ENCODE measurements at places on chromosomes 4 and X.

DNA sequence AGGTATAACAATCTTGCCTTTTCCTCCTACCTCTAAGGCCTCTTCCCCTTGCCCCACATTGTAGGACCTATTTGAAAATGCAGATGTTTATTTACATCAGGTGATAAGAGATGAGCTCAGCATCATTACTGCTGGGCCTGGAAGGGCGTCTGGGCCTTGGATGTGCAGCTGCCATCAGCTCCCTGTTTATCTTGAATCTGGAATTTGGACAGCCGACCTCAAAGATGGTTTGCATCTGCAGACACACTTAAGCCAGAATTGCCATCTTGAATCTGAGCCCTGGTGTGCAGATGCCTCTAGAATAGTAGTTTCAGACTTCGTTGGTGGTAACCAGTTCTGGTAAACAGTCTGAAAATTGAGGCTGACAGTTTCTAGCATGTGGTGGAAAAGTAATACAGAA is 59.0 kb downstream of the FAM193A start:
- no peak for DNase-seq

DNA sequence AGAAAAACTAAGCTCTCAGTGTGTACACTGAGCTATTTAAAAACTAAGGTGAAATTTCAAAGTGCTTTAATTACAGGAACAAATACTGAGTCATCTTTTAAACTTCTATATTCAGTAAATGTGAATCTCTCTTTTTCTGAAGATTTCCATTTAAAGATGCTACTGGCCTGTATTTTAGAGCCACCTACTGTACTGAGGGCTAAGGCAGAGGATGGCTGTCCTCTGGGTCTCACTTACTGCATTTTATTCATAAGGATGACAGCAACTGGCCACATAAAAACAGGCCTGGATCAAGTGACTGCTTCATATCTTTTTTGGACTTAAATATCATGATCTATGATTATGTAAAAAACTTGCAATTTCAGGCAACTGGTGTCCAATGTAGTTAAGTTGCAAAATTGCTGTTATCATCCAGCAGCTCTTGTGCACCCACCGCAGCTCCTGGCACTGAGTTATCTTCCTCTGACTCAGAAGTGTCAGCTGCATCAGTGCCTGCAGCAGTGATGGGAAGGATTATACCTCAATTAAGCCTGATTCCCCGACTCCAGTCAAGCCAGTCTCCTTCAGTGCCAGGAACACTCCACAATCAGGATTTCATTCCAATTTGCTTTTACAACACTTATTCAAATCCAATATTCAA is 1073.7 kb downstream of the PDHA2 start:
- no peak for DNase-seq

DNA sequence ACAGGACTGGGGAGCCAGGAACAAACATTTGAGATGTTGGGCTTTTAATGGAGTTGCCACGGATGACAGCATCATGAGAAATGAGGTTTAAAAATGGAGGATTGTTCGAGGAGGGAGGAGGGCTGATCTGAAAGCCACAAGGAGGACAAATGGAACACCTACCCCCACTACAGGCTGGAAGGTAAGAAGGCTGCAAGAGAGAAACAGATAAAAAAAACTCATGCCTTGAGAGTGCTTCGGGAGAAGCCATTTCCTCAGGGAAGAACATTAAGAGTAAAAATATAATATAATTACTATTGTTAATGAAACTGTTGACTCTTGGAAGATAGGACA is 119.5 kb upstream of the MAP9 start:
- DNase-seq: no peak

DNA sequence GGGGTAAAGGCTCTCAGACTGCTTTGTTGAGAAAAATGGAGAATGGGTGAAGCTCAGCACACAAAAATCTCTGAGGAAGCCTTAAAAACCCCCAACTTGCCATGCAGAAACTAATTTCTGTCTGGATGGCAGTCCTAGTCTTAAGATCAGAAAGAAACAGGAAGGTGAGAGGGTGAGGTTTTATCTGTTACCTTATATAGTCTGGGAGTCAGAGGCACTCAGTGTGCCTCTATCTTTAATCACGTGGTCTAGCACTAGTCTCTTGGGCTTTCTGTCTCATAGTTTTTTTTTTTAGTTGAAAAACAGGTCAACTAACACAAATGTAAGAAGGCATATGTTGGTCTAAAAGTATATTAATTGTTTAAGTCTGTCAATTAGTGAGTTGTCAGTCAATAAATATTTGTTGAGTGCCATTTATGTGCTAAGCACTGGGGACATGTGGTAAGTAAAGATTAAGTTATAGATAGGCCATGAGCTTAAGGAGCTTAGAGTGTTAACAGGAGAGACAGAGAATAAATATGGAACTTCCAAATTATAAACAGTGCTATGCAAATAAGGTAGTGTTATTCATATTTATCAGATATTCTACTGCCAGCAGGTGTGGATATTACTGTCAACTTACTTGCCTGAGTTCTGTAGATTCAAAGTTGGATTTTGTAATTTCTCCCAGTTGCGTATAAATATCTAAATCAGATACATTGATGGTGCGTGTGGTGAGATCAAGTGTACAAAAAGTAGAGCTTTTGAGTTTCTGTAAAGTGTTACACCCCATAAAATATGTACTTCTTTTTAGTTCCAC is 7.0 kb downstream of the CYBB start:
- DNase-seq: no peak

- no peak for DNase-seq
Measured at GRCh38 chrX:103157496-103158316, 57.2 kb upstream of the BEX4 start.

DNA sequence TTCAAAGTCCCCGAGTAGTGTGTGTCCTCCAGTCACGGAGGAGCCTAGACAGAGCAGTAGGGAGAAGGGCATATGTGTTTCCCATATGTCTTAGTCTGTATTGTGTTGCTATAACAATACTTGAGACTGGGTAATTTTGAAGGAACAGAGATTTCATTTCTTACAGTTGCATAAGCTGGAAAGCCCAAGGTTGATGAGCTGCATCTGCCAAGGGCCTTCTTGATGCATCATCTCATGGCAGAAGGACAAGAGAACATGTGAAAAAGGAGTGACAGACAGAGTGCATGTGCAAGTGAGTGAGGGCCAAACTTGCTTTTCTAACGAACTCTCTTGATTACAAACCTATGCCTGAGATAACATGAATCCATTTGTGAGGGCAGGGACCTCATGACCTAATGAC is 243.4 kb downstream of the ARHGAP10 start:
- DNase-seq: no peak

DNA sequence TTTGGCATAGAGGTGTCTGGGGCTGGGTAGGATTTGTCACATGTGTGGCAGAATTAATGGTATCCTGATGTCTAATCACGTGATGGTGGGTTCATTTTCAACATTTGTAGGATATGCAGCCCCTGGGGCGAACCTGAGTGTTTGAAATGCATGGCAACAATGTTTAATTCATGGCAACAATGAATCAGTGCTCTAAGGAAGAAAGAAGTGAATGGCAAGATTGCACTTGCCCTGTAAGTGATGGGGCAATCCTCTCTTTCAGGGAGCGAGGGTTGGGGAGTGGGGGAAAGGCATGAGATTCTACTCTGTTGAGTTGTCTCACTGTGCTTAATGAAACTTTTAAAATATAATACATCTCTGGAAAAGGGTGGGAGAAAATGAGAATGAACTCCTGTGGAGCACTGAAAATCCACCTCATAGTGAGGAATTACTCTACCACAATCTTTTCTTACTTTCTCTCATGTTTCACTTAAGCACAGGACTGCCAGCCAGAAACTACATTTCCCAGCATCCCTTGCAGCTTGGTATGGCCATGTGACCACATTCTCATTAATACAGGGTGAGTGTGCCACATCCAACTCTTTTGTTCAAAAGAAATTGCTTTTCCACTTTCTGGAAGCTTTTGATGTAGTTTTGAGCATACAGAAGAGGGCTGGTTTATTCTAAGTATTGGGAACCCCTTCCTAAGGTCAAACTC is 64.0 kb upstream of the PGM2 start:
- no peak for DNase-seq

GRCh38 chr4:13906727-13907126 is 279.2 kb upstream of the BOD1L1 start:
- no peak for DNase-seq

DNA sequence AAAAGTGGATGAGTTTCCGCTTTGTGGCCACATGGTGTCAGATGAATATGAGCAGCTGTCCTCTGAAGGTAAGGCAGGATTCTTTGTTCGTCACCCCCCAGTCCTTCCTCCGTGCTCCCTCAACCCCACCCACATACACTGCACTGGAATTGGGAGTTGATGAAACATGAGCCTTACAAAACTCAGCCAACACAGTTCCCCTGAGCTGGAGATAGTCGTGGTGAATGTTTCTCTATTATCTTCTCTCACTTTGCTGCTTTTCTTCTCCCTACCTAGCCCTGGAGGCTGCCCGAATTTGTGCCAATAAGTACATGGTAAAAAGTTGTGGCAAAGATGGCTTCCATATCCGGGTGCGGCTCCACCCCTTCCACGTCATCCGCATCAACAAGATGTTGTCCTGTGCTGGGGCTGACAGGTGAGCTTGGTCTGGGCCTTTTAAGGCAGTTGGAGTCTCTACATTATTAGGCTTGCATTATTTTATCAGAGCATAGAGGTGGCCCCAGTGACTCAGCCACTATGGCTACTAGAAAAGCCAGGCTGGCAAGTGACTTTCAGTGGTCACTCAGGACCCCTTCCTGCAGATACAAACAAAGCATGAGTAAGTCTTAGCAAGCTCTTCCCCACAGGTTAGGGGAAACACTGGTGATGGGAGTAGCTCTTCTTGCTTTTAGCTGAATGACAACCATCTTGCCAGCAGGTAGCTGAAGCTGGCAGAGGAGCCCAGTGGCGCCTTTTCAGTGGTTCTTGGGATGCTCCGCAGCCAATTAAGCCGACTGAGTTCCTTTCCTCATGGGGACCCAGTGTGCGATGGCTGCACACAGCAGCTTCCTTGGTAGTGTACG is 1.6 kb downstream of the RPL10 start:
- no peak for DNase-seq

DNA sequence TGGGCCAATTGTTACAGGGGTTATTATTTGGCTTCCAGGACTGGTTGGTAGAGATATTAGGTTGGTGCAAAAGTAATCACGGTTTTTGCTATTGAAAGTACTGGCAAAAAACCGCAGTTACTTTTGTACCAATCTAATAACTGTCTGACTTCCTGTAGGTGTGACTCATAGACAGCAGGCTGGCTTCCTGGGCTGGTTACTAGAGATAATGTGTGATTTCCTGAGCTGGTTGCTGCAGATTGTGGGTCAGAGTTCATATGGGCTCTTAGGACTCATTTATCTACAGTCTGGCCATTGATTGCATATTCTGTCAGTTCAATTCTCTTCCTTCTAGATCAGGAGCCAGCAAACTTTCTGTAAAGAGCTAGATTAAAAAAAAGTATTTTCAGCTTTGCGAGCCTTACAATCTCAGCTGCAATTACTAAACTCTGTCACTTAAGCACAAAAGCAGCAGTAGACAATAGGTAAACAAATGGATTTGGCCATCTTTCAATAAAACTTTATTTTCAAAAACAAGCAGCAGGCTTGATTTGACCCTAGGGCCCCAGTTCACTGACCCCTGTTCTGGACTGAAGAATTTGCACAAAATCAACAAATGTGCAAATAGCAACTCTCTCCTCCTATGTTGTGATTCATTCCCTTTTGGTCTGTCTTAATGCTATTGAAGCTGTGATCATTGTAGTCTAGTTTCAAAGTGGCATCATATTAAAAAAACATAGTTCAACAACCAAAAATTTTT is 50.8 kb upstream of the BOD1L1 start:
- no peak for DNase-seq

GRCh38 chr4:62622089-62622488 is 1422.0 kb downstream of the ADGRL3 start:
- no peak for DNase-seq

DNA sequence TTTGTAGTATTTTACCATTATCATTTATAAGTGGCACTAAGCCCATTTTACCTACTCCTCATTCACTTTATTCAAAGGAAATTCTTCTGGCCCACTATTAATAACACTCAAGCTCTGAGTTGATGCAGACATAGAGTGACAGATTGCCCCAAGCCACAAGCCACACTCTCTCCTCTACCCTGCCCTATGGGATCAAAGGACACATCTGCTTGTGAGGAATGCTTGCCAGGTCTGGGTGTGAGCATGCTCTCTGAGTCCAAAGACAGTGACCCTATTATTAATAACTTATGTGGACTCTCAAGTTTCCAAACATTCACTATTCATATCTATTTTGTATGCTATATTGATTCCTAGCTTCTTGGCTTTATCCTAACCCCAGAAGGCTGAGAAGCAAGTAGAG is 18.5 kb downstream of the ETNPPL start:
- no peak for DNase-seq

DNA sequence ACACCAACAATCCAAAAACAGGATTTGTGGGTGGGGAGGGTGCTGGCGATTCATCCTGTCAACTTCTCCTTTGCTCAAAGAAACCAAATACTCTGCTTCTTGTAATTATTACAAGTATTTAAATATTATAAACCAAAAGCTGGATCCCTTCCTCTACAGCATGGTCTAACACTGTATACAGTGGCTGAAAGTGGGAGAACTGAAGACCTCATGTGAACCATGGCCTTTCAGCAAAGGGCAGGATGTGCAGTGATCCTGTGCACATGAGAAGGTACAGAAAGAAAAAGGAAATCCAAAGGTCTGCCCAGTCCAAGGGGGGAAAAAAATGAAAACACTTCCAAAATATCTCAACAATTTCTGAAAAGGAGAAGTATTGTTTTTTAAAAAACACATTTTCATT is 5.3 kb upstream of the CXorf38 start:
- no peak for DNase-seq

- no peak for DNase-seq
Measured at GRCh38 chrX:126655061-126655460, 102.4 kb upstream of the DCAF12L1 start.

DNA sequence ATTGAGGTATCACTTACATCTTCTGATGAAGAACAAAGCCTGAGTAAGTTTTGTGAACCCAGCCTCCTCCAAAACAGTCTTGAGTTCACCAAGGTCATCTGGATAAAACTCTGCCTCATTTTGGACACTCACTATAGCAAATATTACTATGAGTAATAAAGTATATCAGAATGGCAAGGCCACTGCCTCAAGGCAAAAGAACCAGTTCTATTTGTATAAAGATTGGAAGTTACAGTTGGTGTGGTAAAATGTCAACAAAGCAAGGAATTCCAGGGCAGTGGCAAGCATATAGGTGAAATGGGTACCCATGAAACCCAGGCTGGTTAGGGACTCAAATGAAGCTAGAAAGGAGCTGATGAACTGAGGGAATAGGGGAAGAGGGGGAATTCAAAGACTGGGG is 2.4 kb upstream of the ARHGEF6 start:
- DNase-seq: no peak

DNA sequence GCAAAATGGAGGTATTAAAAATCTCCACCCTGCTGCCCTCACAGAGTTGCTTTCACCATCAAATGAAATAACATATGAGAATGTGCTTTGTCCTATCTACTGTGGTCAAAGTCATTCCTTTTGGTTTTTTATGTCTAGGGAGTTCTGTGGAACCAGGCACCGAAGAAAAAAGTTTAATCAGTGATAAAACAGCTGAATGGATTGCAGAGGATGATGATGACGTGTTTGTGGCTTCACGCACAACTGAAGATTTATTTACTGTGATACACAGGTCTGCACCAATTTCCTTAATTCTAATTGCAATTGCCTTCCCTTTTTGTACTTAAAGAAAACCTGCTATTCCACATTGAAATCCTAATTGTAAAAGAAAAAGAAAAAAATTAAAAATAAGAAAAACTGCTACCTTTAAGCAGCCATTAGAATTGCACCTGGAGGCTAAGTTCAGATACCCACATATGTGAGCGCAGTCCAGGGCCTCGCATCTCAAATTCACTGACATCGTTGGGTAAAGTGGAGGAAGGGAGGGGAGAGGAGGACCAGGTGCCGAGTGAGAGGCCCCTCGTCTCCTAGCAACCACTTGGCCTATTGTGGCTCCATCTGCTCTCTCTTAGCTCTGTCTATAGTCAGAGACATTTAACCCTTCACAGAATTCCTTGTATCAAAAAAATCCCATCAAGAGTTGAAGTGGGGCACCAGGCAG is 10.5 kb upstream of the RTL5 start:
- no peak for DNase-seq

Measured in stimulated activated CD8-positive, alpha-beta memory T cell treated with anti-CD3 and anti-CD28 coated beads, Interleukin-15, amount 100 ng/mL, for 24 hours (primary cell).